Activated CD8-positive, alpha-beta T cell treated with anti-CD3 and anti-CD28 coated beads, Interleukin-2, amount 10 ng/mL, durations not matched to agents 7 days and 5 days (primary cell): ENCODE measurements at places on chromosomes 6 and 20. TPM values are rescaled to one million over a fixed set of nuclear protein-coding genes. Genes with fewer than 3 reads are reported as not detected.
A peak's percentile ranks its signal among the peaks of the same experiment; 100 is the strongest.

GRCh38 chr20:40279390-40279789, 409.6 kb downstream of the MAFB start:
- H3K4me3 ChIP-seq = no peak overlapping the region
- H3K27ac ChIP-seq = no peak overlapping the region
- DNase-seq = no peak
- H3K4me1 ChIP-seq = no peaks in the 10 kb centered on the region
- no peaks in the 10 kb centered on the region for H3K27me3 ChIP-seq

DNA sequence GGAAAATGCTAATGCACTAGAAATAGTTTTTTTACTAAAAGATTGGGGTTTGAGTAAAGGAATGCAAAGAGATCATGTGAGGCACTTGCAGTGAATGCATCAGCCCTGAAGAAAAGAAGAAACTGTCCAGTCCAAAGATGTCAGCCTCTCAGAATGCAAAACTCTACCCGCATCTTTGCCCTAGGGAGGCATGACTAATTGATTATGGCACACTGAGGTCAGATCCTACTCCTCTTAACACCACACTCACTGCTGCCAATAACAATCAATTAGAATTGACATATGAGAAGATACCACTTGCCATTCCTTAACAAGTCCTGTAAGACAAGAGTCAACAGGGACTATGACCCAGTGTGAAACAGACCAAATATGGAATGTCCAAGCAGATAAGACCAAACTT, 262.3 kb upstream of the PLN start:
- no peak overlapping the region for H3K27ac ChIP-seq
- H3K27me3 ChIP-seq = peaks cover 18% of the 10 kb centered on the region
- no peak for DNase-seq

DNA sequence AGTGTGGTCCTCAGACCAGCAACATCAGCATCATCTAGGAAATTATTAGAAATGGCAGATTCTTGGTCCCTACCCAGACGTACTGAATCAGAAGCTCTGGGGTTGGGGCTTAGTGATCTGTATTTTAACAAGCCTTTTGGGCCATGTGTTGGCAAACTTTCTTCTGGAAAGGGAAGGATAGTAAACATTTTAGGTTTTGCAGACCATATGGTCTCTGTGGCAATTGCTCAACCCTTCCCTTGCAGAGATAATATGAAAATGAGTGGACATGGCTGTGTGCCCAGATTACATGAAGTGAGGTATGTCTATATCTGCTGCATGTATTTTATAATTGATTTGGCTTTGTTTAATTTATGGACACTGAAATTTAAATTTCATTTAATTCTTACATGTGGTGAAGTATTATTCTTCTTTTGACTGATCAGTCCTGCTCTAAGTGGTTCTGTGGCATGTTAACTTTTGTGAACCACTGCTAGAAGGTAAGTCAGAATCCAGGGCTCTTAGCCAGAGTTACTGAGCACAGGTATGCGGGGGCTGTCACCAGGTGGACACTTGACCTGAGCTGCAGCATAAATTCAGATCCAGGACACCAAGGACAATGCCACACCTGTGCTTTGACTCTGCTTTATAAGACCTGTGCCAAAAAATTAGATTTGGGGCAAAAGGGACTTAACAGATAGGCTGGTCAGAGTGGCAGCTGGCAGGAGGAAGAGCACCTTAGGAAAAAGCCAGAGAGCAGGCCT, 43.2 kb downstream of the LY86 start:
- H3K4me1 ChIP-seq = peaks cover 40% of the 10 kb centered on the region
- no peak for DNase-seq
- peaks cover 10% of the 10 kb centered on the region for H3K27me3 ChIP-seq
- no peak overlapping the region for H3K27ac ChIP-seq
- H3K36me3 ChIP-seq = no peaks in the 10 kb centered on the region

The PAX1 gene
- total RNA-seq = not detected

- no peaks in the 10 kb centered on the region for H3K27me3 ChIP-seq
- H3K27ac ChIP-seq = peak overlapping the region; percentile 58
- no peak overlapping the region for H3K4me3 ChIP-seq
- no peak for DNase-seq
Measured at GRCh38 chr6:431504-431903, 40.0 kb downstream of the IRF4 start.

The MICB gene
- 49.0 TPM for total RNA-seq

The MATN4 gene
- total RNA-seq = 0.39 TPM

DNA sequence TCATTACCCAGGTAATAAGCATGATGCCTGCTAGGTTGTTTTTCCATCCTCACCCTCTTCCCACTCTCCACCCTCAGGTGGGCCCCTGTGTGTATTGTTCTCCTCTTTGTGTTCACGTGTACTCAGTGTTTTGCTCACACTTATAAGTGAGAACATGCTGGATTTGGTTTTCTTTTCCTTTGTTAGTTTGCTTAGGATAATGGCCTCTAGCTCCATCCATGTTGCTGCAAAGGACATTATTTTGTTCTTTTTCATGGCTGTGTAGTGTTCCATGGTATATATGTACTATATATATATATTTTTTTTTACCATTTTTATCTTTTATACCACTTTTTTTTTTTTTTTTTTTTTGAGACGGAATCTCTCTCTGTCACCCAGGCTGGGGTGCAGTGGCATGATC, 71.9 kb downstream of the RSPH3 start:
- H3K27ac ChIP-seq = no peak overlapping the region
- no peaks in the 10 kb centered on the region for H3K36me3 ChIP-seq
- no peak for DNase-seq
- peaks cover 2% of the 10 kb centered on the region for H3K27me3 ChIP-seq

The STX16 gene
- total RNA-seq = 136 TPM

GRCh38 chr20:50434653-50435396, 75.4 kb upstream of the PTPN1 start:
- H3K36me3 ChIP-seq = no peaks in the 10 kb centered on the region
- H3K4me1 ChIP-seq = peaks cover 4% of the 10 kb centered on the region
- no peak for DNase-seq
- no peak overlapping the region for H3K4me3 ChIP-seq
- no peak overlapping the region for H3K27ac ChIP-seq

DNA sequence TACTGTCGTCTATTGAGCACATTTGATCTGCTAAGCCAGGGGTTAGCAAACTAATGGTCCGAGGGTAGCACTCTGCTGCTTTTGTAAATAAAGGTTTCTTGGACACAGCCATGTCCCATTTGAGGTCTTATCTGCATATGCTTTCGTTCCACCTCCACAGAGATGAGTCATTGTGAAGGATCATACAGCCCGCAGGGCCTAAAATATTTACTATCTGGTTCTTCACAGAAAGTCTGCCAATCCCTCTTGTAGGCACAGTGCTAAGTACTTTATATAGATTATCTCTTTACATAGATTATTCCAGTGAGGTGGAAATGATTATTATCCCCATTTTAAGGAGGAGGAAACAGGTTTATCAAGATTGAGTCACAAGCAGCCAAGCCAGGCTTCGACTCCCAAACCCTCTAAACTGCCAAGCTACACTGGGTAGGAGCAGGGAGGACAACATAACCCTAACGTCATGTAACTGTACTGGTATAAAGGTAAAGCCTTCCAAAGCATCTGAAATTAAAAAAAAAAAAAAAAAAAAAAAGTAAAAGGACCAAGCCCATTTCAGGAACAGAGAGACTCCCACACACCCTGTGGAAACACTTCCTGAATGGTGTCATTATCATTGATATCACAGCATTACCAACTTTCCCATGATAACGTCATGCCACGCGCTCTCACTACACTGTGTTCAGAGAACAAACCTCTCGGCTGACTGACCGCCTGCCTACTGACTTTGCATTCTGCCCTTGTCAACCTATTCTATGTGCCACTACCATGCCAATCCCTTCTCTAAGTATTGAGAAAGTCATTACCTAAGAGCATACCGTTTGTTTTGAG, 101.0 kb downstream of the KIF16B start:
- DNase-seq = no peak
- no peak overlapping the region for H3K4me3 ChIP-seq
- H3K4me1 ChIP-seq = no peaks in the 10 kb centered on the region
- H3K27me3 ChIP-seq = no peaks in the 10 kb centered on the region
- H3K36me3 ChIP-seq = no peaks in the 10 kb centered on the region

- H3K36me3 ChIP-seq = peaks cover 2% of the 10 kb centered on the region
- H3K27ac ChIP-seq = no peak overlapping the region
- H3K4me3 ChIP-seq = no peak overlapping the region
- no peaks in the 10 kb centered on the region for H3K27me3 ChIP-seq
- H3K4me1 ChIP-seq = peaks cover 33% of the 10 kb centered on the region
Measured at GRCh38 chr6:45445749-45446549, 68.2 kb upstream of the SUPT3H start.

The AHCY gene
- 90.2 TPM for total RNA-seq
